ENCODE measurements at places on chromosomes 11 and 22. TPM values are rescaled to one million over a fixed set of nuclear protein-coding genes. Genes with fewer than 3 reads are reported as not detected.

DNA sequence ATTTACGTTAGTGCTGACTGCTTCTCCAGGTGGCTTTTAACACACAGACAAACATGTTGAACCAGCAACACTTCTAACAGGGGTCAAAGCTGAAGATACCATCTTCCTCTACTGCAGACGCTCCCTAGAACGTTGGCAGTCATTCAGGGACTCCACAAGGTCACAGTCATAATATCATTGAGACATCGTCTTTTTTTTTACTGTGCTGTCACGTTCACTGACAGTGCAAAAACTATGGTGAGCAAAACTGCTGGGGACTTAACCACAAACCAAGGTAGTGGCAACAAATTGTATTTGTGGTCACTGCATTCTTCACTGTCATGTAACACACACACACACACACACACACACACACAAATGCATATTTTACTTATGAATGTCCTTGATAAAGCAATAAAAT is 244.9 kb downstream of the CASP12 start:
- no peak for DNase-seq

GRCh38 chr11:14335712-14336111 is 23.3 kb downstream of the RRAS2 start:
- no peak for DNase-seq

Gene ASCC2
- polyA plus RNA-seq: 45.7 TPM

DNA sequence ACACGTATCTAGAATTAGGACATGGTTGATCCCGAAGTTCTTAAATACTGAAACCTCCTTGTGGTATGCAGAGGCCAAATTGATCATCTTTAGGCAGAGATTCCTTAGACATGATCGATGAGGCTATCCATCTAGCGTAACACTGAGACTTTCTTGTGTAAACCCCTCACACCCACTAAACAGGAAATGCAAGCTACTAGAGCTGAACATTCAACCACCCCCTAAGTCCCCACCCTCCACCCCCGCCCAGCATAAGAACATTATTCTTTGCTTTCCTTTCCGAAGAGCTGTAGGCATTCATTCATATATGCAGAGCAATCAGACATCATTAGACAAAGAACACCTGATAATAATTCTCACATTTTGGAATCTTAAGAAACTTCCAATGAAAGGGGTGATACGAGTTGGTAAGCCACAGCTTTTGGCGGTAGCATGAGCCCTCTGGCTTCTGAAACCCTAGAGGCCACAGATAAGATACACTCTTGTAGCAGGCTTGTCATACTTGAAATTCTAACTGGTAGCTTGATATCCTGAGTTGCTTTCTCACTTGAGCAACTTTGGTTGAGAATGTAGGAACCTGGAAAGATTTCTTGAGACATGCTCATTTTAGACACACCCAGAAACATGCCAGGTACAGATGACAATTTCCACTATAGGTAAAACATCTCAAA is 42.2 kb downstream of the FLI1 start:
- no peak for DNase-seq

GRCh38 chr22:47854251-47854650 is 1091.8 kb downstream of the TBC1D22A start:
- no peak for DNase-seq

GRCh38 chr22:48004038-48004437 is 1241.6 kb downstream of the TBC1D22A start:
- no peak for DNase-seq

DNA sequence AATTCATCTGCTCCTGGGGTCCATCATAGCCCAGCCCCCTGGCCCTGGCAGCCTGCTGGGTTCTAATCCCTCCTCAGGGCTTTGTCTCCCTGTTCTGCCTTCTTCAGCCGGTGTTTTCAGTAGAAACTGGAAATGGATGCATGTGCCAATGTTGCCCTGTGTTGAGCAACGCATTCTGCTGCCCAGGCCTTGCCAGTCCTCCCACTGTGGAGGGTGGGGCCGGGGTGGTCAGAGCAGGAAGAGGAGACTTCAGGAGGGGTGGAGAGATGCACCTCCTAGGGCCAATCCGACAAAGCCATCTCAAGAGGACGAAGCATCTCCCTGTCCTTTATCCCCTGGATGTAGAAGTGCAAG is 27.6 kb upstream of the ZBTB16 start:
- DNase-seq: no peak

Gene TEX12
- 0.33 TPM for polyA plus RNA-seq

DNA sequence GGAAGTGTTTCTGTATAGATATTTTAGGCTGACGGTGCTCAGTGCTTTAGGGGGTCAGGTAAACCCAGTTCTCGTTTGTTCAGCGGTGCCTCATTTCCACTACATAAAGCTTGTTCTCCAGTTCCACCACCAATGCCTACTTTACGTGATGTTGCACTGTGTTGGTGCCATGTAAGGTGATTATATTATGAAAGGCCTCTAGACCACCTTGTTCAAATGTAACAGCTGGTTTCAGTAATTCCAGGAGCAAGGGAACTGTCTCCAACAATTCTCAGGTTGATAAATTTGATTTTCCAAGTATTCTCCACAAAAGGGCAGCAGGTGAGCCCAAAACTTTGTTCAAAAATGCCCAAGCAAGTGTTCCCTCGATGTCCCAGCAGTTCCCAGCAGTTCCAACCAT is 83.7 kb upstream of the SEPTIN5 start:
- DNase-seq: no peak

DNA sequence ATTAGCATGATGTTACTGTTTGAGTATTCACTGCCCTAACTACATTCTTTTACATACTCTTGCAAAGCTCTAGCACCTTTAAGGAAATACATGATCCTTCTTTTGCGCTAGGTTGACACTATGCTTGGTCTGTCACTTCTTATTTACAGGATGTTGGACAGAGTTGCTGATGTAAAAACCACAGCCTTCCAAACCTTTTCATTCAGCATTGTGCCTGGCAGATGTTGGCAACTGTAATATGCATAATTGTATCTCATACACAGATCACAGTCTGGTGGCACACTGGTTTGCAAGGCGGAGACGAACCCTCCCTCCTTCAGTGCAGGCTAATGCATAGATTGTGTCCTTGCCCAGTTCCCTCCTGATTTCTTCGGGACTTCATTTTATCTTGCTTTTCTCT is 224.1 kb downstream of the SNX19 start:
- no peak for DNase-seq

DNA sequence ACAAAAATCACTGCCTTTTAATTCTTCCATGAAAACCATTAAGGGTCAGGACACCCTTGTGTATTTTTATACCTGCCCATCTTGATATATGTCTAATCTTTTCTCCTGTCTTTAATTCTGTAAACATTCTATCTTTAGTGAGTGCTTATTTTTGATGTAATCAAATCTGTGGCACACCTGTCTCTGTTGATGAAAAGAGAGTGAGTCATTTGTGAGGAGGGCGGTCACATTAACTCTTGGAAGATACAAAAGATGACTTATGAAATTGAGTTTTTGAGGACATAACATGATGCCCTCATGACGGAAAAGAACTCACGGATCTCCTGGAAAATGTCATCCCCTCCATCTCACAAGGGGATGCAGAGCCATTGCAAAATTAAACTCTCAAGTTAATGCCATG is 206.5 kb upstream of the PGR start:
- DNase-seq: no peak

Gene PHETA2
- 2.0 TPM for polyA plus RNA-seq

Gene BMAL1
- 7.4 TPM for polyA plus RNA-seq

DNA sequence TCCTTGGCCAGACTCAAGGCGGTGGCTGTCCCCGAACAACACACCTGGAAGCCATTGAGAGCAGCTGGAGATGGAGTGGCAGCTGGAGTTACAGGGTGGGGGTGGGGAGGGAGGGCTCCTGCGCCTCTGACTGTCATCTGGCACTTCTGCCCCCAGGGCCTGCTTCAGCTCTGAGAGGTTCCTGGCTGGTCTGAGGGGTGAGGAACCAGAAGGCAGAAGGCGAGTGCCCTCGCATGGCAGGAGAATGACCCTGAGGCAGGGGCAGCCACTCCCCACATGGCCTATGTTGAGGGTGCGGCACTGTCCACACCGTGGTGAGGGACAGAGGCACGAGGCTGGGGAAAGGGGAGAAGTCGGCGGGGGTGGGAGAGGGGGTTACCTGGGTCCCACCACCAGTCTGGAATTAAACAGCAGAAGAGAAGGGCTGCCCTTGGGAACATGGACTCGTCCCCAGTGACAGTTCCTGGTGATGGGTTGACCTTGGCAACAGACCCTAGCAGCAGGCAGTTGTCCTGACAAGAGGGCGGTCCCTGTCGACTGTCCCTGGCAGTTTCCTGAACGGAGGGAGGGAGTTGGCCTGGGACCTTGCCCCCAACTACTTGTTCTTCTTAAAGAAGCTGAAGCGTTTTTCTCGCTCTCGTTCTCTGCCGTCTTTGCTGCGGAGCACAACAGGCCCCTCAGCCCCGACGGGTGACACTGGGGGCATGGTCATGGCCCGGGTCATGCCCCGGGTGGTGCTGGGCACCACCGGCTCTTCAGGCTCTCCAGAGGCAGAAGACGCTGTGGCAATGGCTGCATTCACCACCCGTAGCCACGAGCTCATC is 7.8 kb upstream of the RBM4B start:
- DNase-seq: no peak

Gene OR52I2
- polyA plus RNA-seq: not detected

Gene FAM180B
- polyA plus RNA-seq: 0.08 TPM

- no peak for DNase-seq
These were observed 65.6 kb upstream of the VPREB1 start for GRCh38 chr22:22178992-22179391.

- DNase-seq: no peak
These were observed 21.7 kb downstream of the GRAMD4 start for GRCh38 chr22:46641811-46642266.

DNA sequence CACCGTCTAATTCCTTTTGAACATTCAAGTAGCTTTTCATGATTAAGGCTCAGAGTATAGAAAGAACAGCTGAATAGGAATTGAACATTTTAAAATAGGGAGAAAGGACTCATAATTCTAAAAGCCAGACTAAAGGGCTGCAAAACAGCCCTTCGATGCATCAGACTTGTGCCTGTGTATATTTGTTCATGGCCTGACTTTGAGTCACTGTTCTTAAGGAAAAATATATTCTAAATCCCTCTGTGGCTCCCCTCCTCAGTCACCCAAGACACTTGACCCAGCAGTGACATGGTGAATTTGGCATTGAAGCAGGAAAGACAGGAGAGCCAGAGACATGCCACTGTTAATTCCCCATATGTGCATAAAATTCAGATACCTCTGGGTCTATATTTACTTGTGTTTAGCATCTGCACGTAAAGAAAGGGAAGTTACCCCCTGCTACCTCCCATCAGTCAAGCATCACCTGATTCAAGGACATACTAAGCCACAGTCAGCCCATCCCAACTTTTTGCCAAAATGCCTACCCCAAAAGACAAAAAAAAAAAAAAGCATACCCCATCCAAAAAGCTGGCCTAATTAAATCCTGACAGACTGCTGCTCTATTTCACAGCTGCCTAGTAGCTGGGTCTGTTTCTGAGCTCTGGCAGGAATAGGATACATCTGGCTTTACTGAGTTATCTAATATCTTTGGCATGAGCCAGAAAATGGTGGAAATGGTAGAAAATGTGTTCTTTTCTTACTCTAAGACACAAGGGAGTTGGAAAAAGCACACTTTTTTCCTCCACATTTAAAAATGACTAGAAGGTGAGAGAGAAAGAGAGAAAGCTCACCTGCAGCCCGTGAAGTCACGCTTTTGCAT is 93.5 kb downstream of the COMMD9 start:
- DNase-seq: no peak

Gene PKNOX2
- 4.1 TPM for polyA plus RNA-seq

DNA sequence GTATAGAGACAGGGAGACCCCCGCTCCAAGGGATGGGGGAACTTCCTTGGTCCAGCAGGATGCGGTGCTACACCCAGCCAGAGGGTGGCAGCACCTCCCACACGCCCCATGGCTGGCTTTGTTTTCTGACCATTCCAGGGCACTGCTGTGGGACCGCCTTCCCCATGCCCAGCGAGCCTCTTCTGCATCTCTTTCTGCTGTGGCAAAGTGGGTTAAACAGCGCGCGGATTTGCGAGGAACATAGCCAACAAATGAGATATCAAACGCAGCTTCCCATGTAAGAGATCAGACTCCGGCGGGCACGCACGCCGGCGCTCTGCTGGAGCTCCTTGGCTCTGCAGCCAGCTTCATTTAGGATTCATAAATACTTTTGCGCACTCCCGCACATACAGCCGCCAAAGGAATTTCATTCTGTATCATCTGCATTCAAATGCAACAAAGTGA is 485.8 kb upstream of the CADM1 start:
- DNase-seq: no peak

- no peak for DNase-seq
These were observed 111.0 kb upstream of the ARHGAP42 start for GRCh38 chr11:100575860-100576717.

Gene MLC1
- under 0.01 TPM for polyA plus RNA-seq

Gene DTX4
- polyA plus RNA-seq: 0.60 TPM

DNA sequence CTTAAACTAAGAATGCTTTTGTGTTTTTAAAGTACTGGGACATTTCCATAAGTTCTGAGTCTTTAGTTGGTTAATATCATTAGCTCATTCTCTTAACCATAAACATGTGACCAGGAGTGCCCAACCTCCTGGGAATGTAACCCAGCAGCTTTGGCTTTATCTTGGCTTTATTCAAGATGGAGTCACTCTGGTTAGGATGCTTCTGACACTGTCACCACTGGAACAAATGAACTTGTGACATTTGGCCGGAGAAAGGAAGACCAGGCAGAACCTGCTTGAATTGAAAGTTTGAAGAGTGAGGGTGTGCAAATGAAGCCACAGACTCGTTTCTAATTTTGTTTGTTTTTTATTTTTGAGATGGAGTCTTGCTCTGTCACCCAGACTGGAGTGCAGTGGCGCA is 54.6 kb downstream of the OSBP2 start:
- no peak for DNase-seq

Gene TSSK2
- polyA plus RNA-seq: 0.32 TPM

DNA sequence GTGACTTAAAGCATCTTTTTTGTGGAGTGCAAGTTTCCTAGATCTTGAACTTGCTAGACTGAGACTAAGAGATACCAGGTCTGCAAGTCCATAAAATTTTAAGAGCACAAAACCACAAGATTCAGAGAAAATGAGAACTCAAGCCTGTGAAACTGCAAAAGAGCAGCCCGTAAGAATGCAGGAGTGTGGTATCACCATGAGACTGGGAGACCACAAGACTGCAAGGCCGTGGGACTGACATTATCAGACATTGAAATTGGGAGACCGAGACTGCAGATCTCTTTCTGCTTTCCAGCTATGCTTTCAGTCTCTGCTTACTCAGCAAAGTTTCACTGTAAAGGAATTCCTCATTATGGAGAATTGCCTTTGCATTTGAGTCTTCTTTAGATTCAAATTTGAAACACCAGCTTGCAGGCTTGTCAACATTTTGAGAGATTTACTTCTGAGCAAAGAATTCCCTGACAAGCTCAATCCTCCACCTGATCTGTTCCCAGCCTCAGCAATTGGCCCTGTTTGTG is 621.2 kb downstream of the KCNA4 start:
- DNase-seq: no peak
